ENCODE measurements at places on chromosomes 1 and 21.

DNA sequence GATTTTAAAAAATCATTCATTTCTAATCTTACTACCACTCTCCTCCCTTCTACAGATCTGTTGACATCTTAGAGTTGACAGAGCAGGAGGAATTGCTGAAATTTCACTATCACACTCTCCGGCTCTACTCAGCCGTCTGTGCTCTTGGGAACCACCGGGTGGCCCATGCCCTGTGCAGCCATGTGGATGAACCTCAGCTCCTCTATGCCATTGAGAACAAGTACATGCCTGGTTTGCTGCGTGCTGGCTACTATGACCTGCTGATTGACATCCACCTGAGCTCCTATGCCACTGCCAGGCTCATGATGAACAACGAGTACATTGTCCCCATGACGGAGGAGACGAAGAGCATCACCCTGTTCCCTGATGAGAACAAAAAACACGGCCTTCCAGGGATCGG lies 276.7 kb downstream of the ZP4 start:
- DNase-seq, result no peak

DNA sequence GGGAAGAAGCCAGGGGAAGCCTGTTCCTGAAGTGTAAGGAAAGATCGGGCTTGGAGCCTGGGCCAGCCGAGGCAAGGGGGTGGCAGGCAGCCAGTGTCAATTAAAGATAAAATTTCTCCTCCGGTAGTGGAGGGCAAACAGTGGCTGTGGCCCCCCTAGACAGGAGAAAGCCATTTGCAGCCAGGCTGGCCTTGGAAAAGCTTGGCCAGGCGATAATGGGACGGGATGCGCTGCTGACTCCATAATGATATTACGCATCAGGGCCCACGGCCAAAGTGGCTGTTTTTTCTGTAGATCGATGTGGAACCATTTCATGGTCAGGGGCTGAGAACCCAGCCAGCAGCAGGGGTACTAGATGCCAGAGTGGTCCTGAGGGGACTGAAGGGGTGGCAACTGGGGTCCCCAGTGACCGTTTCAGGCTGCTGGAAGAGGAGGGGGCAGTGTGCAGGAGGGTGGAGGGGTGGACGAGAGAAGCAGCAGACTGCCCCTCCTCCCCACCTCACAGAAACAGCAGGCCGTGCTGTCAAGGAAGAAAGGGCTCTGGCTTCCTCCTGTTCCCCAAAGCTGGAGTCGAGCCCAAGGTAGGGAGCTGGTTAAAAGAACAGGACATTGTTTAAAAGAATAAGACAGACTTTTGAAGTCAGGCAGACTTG lies 25.2 kb downstream of the KCNC4 start:
- DNase-seq, result no peak

GRCh38 chr1:24896596-24897262 lies 33.3 kb downstream of the RUNX3 start:
- DNase-seq, result no peak

GRCh38 chr1:165628147-165628822 lies 2.7 kb upstream of the MGST3 start:
- DNase-seq, result no peak

GRCh38 chr1:36350659-36351226 lies 27.3 kb upstream of the EVA1B start:
- DNase-seq, result no peak

DNA sequence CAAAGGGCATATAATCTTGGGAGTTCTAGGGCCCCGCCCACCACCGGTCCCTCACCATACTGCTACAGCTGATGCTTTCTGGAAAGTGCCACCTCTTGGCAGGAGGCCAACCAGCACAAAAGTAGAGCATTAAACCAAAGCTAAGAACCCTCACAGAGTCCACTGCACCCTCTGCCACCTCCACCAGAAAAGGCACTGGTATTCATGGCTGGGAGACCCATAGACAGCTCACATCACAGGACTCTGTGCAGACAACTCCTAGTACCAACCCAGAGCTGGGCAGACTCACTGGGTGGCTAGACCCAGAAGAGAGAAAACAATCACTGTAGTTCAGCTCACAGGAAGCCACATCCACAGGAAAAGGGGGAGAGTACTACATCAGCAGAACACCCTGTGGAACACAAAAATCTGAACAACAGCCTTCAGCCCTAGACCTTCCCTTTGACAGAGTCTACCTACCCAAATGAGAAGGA lies 10.8 kb downstream of the THEM4 start:
- no peak for DNase-seq

GRCh38 chr1:205069371-205070125 lies 14.7 kb downstream of the TMEM81 start:
- no peak for DNase-seq

- no peak for DNase-seq
These were observed 13.0 kb upstream of the CCDC190 start for GRCh38 chr1:162873671-162874666.

DNA sequence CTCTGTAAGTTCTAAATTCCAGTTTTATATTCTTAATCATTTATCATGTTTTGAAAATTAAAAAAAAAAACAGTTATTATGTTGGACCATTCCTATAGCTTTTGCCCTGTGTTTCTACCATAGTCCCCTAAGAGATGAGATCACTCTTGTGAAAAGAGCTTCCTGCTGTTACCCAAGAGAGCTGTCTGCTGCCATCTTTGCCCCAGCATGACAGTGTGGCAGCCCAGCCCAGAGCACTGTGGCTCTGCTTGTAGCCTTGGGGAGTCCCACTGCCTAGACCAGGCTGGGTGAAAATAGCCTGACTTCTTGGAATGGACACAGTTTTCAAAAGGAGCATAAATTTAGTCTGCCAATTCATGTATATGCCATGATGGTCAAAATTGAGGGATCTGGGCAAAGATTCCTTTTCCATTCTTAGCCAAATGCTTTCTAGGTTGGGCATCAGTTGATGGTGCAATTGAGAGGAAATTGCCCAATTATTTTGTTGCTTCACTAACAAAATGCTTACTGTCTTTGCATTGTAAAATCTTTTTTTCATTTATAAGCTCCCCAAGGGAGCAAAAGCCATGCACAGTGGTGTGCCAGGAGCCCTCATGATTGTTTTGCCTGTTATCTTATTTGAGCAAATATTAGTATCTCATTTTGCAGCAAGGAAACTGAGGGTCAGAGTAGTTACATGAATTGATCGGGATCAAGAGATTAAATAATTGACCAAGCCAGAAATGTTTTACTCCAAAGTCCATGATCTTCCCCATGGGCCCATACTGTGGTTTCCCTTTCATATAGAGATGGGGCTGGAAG lies 72.8 kb downstream of the ETS2 start:
- DNase-seq, result no peak

- no peak for DNase-seq
These were observed 17.4 kb upstream of the PRDM16 start for GRCh38 chr1:3051270-3052268.

GRCh38 chr1:32220746-32221580 lies 1.2 kb downstream of the TMEM234 start:
- DNase-seq, result no peak

DNA sequence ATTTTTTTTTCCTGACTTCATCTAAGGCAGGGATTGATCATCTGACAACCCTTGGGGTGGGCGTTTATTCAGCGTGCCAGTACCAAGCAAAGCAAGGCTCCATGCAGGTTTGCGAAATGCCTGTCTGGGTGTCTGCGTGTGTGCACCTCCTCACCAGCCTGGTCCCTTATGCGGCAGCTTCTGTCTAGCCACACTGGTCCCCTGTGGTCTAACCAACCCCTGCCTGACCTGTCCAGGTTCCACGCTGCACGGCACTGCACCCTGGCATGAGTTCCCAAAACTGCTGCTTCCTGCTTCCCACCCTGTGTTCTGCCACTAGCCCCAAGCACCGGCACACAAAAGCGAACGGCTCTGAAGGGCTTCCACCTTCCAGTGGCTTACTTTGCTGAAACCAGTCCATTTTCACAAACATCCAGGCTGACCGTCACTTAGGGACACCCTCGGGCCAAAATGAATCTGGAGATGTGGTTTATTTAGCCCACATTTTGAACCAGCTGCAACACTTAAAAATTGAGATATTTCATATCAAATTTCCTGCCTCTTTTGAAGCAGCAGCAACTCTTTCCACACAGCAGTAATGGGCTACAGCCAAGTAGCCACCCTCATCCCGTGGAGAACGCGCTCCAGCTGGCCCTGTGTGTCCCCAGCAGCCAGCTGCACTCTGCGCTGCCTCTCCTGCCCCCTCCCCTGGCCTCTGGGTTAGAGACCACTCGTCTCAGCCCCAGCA lies 55.7 kb downstream of the HLCS start:
- DNase-seq, result no peak

- DNase-seq, result no peak
These were observed 85.7 kb upstream of the RALGPS2 start for GRCh38 chr1:178639326-178639725.

- no peak for DNase-seq
These were observed 16.4 kb upstream of the OSBPL9 start for GRCh38 chr1:51600529-51600928.

DNA sequence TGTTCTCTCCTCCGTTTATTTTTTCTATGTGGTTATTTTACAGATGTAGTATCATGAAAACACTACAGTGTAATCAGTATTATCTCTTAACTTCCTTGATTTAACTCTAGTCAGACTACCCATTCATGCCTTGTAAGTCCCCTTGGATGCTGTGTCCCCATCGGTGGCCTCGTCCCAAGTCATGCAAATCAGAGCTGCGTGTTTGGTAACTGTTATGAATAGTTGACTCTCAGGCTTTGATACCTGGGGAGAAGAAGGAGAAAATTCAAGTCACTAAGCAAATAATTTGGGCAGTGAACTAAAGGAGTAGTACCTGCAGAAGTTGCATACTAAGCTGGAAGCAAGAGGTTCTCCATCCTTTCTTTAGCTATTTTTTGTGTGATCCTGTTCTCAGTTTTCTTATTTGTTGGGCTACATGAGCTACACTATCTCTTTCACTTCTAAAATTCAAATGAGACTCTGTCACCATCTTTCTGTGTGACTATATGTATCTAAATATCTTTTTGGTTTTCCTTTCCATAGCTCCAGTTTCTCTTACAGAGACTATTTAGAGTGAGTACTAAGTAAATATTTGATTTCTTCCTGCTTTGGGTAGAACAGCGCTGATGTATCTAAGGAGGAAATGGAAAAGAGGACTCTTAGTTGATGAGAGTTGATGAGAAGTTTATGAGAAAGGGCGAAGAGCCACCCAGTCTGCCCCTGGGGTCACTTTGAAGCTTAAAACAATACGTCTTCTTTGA lies 50.9 kb downstream of the VANGL2 start:
- no peak for DNase-seq

- no peak for DNase-seq
These were observed 50.2 kb upstream of the TBX15 start for GRCh38 chr1:119038363-119038762.

- no peak for DNase-seq
These were observed 108.0 kb downstream of the BRINP2 start for GRCh38 chr1:177278626-177279390.

DNA sequence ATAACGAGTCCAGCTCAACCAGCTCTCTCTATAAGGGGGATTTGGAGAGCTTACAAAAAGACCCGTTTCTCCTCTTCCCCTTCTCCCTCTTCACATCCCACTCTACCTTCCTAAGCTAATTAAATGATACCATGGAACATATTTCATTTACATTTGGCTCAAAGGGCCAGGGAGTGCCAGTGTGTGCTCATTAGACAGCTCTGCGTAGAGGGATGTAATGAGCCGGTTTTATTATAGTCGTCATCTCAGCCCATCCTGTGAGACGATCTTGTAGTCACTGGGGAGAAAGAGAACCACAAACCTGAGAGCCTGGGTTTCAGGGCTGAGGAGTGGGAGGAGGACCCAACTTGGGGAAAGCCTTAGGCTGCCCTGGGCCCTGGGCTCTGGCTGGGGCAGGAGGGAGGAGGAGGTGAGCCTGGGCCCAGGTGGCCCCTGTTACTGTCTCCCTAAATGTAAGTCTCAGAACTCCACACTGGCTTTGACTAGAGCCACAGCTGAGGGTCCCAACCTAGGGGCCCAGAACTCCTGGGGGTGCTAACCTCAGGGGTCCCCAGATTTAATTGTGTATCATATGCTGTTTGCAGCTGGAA lies 354.6 kb downstream of the MATN1 start:
- DNase-seq, result no peak

DNA sequence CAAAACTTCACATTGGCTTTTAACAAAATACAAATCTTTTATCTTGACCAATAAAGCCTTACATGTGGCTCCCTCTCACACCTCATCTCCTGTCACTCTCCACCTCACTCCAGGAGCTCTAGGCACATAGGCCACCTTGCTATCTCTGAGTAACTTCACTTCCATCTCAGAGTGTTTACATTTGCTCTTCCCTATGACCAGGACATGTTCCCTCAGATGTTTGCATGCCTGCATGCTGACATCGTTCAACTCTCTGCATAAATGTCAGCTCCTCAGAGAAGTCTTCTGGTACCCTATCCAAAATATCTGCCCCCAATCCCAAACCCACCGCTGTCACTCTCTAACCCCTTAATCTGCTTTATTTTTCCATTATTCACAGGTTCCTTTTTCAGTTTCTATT lies 110.9 kb downstream of the TOMM20 start:
- DNase-seq, result no peak

DNA sequence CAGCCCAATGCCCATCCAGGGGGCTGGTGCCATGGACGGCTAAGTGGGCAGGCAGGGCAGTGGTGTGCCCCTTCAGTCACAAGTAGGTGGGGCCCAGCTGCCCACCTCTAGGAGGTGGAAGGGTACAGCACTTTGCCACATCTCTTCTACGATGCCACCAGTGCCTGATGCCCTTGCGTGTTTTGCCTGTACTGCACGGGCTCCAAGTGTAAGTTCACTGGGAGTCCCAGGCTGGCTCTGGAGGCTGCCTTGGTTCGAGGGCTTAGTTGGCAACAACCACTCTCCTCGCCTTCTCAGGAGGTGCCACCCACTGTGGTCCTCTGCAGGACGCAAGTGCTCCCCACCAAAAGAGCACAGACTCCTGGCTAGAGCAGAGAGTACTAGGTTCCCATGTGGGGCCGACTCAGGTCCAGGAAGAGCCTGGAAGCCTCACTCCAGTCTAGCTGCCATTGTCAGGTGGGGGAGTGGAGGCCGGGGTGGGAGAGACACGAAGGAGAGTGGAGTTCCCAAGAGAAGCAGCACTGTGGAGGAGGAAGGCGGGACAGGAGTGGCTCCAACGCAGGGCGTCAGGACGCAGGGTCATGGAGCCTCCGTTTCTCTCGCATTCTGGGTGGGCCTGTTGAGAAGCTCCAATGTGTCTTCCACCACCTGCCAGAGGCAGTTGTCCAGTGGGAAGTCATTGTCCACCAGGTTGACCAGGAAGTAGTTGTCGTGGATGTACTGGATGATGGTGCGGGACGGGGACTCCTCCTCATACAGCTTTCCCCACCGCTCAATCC lies 15.5 kb downstream of the MTHFR start:
- no peak for DNase-seq

Data from stimulated activated CD8-positive, alpha-beta memory T cell treated with anti-CD3 and anti-CD28 coated beads, Interleukin-7, amount 100 ng/mL, for 1 hour (primary cell).